LNCaP clone FGC (cell line): ENCODE measurements at places on chromosomes 6 and 20.

DNA sequence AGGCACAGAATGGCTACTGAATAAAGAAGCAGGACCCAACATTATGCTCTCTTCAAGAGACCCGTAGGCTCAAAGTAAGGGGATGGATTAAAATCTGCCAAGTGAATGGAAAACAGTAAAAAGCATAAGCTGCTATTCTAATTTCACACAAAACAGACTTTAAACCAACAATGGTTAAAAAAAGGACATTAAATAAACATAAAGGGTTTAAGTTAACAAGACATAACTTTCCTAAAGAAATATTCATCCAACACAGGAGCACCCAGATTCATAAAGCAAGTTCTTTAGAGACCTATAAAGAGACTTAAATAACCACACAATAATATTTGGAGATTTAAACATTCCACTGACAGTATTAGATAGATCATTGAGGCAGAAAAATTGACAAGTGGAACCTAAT, 624.5 kb downstream of the RFPL4B start:
- no peak for DNase-seq

DNA sequence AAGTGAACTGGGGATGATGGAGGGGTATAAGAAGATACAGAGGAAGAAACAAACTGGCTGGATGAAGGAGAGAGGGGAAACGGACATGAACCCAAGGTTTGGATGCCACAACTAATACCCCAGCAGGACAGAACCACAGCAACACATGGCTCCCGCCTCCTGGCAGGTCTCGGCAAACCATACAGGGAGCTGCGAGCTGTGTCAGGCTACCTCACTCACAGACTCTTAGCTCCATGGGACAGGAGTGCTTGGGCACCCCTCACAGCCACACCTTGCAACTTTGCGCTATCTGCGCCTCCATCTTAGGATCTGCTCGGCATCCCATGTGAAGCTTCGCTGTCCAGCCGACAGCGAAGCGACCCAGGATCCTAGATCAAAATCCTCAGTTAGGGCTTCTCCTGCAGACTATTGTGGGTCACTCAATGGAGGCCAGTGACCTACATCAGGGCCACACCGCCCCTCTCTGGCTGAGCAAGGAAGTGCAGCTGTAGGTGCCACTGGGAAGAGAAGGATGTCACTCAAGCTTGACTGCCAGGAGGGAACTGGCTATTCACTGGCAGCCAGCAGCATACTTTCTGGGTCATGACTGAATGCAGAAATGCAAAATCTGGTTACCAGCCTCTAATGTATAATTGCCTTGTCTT, 174.4 kb upstream of the RIN2 start:
- peak; percentile 52 for DNase-seq

GRCh38 chr6:149140137-149140909, 177.2 kb upstream of the TAB2 start:
- no peak for DNase-seq

DNA sequence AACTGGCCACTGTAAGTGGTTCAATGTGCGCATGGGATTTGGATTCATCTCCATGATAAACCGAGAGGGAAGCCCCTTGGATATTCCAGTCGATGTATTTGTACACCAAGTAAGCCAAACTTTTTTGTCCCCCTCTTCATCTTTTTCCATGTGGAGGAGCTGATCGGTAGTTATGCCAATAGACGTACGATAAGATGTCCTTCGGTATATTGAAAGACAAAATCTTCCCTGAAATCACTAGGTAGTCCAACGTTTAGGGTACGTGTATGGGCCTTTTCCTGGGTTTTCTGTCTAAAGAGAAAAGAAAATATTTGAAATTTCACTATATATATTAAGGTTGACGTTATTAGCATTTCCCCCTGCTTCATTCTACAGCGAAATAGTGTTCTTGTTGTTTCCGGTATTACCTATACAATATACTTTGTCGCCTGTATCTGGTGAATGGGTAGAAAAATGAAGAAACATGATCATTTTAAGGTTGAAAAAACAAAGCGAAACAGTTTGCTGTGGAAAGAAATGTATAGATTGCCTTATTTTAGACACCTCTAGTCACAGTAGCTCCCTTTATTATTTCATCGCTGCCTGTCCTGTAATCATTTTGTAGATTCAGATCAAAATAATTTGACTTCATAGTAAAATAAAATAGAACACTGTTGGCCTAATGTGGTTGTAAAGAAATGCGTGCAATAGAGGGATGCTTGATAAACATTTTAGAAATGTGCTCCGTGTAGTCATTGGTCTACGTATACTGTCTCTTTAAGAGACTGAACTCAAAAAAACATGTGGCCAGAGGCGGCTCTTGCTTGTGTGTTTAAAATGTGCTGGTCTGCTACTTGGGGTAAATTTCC, 1.5 kb downstream of the LIN28B start:
- no peak for DNase-seq

GRCh38 chr6:43697421-43697820, 9.8 kb upstream of the MRPS18A start:
- DNase-seq = no peak

- DNase-seq = no peak
Observed at GRCh38 chr20:19552221-19553180, 205.6 kb upstream of the RIN2 start.

DNA sequence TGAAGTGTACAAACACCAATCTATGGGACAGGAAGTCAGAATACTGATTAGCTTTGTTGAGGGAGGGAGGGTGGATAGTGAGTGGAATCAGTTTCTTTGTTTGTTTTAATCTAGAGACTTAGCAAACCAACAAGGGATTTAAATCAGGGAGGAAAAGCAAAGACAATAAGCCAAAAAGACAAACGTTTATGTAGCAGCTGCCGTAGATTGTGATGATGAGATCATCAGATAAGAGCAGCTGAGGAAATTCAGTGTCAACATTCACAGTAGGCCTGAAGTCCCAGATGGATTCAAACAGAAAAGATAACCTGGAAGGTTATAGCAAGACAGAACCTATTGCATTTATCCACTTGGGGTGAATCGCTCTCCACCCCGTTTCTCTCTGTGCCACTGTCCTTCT, 104.9 kb upstream of the SYNDIG1 start:
- DNase-seq = peak; percentile 35

DNA sequence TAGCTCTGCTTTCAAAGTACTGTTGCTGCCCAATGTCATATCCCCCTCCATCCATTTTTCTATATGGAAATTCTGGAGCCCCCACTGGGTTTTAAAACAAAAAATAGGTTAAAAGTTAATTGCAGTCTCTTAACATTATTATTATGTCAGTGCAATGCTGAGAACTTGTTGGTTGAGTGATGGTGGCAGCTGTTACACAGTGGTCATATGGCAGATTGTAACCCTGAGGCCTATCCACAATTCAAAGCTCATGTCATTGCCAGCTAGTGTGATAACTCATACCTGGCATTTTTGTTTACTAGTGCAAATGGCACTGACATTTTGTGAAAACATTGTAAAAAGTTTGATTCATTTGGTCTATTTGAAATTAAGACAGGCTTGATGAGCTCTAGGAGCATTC, 305.7 kb upstream of the FLRT3 start:
- DNase-seq = no peak

- DNase-seq = no peak
Observed at GRCh38 chr6:36336779-36337241, at the start of gene BNIP5. Gene BNIP5 (minus strand): TSS chr6:36336888. CDS start chr6:36330690, 6,198 bp downstream.

- no peak for DNase-seq
Observed at GRCh38 chr20:50562262-50562701, 52.1 kb downstream of the PTPN1 start.

GRCh38 chr6:149405823-149406765, 6.0 kb downstream of the SUMO4 start:
- DNase-seq = no peak

DNA sequence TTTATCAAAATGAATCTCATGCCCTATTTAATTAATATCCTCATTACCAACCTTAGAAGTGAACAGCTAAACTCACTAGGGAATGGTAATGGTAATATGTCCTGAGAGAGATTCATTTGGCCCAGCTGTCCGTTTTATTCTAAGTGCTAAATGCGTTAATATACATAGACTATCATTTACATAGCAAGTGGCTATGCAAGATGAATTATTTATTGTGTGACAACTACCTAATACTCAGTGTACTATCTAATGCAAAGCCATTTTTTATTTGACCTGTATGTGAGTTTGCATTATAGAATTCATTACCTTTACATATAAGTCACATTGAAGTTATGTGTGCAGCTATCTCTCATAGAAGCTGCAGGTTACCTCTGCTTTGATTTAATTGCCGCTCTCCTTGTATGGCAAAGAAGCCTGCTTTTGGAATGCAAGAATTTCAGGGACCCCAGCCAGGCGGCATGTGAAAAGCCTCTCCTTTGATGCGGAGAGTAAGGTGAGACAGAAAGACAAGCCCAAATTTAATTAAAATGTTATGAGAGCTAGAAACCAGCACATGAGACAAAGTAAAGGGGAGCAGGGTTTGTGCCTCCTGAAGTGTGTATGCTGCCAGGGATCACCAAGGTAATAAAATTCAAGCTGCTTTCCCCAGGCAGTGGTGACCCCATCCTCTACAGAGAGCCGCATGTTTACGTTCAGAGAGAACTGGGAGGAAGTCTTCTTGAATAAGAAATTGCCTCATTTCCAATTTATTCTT, 693.0 kb upstream of the MAP3K7 start:
- DNase-seq = no peak

DNA sequence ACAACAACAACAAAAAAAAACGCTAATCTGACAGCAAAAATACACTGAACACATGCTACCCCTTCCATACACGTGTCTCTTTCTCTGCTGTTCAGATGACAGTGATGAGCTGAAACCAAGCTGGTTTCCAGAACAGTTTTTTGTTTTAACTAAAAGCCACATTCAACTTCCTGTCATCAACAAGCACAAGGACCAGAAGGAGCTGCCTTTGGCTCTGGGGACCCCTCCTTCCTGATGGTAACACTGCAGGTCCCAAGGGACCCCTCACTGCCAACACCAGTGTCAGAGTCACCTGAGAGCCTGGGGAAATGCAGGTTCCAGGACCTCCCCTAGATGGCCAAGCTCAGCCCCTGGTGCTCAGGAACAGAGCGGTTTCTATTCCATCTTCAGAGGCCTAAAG, 6.0 kb downstream of the CST7 start:
- no peak for DNase-seq

DNA sequence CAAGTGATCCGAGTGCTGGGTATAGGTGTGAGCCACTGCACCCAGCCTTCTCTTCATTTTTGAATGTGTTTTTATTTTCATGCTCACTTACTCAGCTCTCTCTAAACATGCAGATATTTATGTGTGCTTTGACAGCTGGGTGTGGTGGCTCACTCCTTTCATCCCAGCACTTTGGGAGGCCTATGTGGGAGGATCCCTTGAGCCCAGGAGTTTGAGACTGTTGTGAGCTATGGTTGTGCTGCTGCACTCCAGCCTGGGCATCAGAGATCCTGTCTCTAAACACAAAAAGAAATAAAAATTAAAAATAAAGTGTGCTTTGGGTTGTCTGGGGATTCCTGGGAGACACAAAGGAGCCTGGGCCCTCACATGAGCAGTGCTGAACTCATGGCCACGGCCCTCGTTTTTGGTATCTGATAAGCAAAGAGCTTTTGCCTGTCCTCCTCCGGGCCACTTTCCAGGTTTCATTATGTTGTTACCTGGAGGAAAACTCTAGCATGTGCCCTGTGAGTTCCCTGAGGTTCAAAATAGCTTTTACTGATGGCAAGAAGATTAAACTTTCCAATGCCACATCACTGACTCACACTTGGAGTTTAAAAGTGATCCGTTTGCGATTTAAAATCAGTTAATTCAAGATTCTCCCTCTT, 78.5 kb downstream of the CD164 start:
- DNase-seq = no peak

GRCh38 chr6:33828452-33828763, 24.6 kb upstream of the MLN start:
- DNase-seq = no peak

GRCh38 chr20:43744966-43745730, 18.3 kb upstream of the GTSF1L start:
- no peak for DNase-seq

DNA sequence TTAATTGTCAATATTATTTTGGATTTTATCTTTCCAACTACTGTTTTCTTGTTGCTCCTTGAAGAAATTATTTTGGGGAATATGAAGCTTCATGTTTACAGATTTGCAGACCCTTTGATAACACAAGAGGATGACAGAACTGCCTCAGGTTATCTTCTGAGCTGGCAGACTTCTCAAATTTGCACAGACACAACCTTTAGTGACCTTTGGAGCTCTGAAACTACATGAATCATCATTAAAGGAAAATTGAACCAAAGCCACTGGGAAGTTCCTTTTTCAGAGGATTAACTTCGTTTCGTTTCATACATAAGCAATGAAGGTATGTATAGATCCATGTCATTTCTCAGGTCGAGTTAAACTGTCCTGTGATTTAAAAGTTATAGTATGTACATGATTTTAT, 85.9 kb downstream of the FBXO5 start:
- no peak for DNase-seq

DNA sequence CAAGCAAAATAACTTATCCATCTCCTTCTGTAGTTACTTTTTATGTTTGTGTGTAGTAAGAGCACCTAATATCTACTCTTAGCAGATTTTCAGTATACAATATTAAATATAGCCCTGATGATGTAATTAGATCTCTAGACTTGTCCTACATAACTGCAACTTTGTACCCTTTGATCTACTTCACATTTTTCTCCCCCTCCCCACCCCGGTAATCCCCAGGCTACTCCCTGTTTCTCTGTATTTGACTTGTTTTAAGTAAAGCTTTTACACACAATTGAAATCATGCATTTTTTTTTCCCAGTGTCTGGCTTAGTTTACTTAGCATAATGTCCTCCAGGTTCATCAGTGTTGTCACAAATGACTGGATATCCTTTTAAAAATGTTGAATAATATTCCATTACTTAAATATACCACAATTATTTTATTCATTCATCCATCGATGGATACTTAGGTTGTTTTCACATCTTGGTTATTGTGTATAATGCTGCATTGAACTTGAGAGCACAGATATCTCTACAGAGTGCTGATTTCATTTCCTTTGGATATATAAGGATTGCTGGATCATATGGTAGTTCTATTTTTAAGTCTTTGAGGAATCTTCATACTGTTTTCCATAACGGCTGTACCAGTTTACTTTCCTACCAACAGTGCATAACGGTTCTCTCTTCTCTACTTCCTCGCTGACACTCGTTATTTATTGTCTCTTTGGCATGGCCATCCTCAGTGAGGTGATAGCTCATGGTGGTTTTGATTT, 212.7 kb downstream of the CDKAL1 start:
- DNase-seq = no peak

DNA sequence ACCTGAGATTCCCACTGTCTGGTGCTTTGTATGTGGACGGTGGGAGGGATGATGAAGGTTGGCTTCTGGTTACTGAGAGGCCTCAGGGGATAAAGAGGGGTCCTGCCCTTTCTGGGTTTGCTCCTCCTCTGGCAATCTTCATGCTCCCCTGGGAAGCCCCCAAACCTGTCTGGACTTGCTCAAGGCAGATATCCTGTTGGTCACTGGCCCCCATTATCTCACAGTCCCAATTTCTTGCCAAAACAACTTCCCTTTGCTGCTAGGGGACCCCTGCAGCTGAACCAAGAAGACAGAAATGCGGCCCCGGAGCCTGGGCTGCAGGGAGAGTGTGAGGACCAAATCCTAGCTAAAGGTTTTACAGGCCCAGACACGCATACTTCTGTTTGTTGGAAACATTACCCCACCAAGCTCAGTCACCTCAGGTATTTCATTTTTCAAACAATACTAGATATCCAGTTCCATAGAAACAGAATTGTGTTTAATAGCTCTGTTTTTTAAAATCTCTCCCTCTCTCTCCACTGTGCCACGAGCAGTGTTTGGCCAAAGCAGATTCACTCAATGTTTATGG, 63.4 kb upstream of the MRPS10 start:
- DNase-seq = no peak
